ENCODE measurements at places on chromosomes 5 and 9.

DNA sequence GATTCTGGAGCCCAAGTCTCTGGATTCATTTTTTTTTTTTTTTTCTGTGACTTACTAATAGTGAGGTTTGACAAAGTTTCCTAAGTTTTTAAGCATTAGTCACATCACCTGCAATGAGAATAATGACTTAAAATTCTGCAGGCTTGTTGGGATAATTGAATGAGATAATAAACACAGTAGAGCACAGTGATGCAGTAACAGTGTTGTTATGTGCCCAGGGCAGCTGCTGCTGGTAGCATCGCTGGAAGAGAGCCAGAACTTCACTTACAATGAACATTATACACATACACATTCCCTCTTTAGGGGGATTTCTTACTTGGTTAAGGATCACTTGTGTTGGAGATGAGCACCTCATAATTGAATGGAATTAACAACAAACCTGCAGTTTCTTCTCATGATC is 78.9 kb downstream of the ALDH7A1 start:
- no peak for DNase-seq

DNA sequence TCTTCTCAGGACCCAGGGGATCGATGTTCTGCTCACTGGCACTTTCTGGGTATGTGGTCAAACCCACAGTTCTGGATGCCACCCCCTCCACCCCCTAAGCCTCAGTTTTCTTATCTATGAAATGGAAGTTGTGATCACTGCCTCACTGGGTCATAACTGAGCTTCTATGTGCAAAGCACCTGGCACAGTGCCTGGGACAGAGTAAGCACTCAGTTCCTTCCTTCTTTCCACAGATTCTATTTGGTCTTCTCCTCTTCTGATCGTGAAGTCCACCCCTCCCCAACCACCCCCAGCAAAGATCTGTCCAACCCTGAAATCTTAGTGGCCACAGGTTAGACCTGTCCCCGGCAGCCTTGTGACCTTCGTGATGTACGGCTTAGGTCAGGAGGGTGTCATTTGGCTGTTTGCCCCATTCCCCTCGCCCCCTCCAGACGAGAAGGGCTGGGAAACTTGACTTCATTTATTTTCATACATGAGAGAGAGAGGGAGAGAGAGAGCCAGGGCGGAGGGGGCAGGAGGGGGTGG is 181.4 kb downstream of the FGF18 start:
- DNase-seq, result no peak

- DNase-seq, result no peak
These were observed 51.1 kb downstream of the ENC1 start for GRCh38 chr5:74589204-74590056.

DNA sequence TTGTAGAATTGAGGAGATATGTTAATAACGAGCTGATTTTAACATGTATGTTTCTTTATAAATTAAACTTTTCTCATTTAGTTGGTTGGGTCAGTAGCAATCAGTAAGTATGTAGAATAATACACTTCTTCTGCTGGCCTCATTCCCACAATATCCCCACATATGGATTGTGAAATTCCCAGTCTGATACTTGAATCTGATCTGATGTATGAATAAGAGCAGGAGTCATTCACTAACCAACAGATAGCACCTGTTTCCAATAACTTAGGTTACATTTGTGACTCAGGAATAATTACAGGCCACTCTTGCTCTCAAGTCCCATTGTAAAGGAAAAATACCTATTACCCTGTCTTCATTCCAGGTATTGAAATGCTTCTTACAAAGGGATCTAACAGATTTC is 23.9 kb downstream of the SLC36A1 start:
- DNase-seq, result no peak

- DNase-seq, result no peak
These were observed 390.9 kb upstream of the DAB2 start for GRCh38 chr5:39815711-39816110.

GRCh38 chr5:179315356-179315890 is 29.8 kb downstream of the ADAMTS2 start:
- DNase-seq, result no peak

GRCh38 chr5:77921094-77921768 is 145.1 kb upstream of the TBCA start:
- no peak for DNase-seq

- DNase-seq, result no peak
These were observed 32.8 kb upstream of the PLIN2 start for GRCh38 chr9:19160085-19160484.

DNA sequence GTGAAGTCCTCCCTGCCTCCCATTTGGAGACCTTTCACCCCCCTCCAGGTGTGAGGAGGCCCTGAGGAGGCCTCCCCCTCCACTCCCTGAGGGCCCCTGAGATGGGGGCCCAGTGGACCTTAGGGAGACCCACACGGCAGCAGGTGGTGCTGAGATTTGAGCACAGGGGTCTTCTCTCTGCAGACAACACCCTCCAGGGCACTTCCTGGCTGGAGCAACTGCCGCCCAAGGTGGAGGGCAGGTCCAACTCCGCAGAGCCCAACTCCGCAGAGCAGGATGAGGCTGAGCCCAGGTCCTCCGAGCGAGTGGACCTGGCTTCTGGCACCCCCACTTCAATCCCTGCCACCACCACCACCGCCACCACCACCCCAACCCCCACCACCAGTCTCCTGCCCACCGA is 27.0 kb downstream of the OLFML2A start:
- DNase-seq, result no peak

- DNase-seq, result no peak
These were observed 8.7 kb downstream of the STKLD1 start for GRCh38 chr9:133384736-133385321.

GRCh38 chr9:136674786-136675349 is 12.2 kb downstream of the EGFL7 start:
- no peak for DNase-seq
